ENCODE measurements at places on chromosomes 2 and 18.

GRCh38 chr2:223649554-223650533, 47.7 kb upstream of the SCG2 start:
- DNase-seq, result no peak

- no peak for DNase-seq
These were observed 119.2 kb downstream of the MAPK4 start for GRCh38 chr18:50679056-50679455.

- DNase-seq, result no peak
These were observed 341.5 kb upstream of the SPHKAP start for GRCh38 chr2:228522977-228523376.

GRCh38 chr18:59001166-59001565, 136.5 kb downstream of the ZNF532 start:
- DNase-seq, result no peak
